ENCODE measurements at places on chromosomes 1 and 21. TPM values are rescaled to one million over a fixed set of nuclear protein-coding genes. Genes with fewer than 3 reads are reported as not detected.

DNA sequence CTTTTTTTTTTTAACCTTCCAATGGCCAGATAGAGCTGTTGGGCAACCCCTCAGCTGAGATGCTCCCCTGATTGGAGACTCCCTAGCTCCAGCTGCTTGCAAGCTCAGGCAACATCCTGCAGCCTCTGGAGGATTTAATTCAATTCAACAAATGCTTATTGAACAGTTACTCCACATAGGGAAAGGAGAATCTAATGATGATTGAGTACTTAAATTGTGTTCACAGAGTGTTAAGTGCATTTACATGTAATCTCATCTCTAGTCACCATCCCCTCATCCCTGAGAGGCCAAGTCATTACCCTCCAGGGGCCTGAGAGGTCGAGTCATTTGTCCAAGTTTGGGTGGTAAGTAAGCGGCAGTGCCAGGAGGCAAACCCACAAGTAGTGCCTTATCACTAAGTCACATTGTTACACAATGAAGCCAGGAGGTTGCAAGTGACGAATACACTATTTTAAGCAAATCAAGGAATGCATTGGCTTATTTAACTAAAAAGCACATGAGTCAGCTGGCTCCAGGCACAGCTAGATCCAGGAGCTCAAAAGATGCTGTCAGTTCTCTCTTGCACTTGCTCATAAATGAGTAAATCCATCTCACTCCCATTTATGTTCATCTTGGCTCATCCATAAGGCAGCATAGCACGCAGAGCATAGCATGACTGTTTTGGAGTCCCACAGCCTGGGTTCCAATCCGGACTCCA, 64.3 kb downstream of the OPTC start:
- peak; percentile 100 for DNase-seq

DNA sequence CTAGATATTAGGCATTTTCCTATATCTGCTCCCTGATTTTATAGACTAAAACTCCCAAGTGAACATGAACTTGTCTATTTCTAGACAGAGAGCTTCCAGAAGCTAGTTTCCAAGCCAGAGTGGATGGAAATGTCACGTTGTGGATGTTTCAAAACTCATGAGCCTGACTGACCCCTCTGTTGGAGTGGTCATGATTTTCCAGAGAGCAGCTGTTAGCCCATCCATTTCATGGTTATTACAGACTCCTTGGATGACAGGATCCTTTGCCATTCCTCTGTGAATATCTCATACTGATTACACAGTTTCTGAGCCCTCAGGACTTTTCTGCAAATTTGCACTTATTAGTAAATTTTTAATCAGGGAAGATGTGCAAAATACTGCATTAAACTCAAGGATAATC, 76.8 kb upstream of the ATF3 start:
- no peak for DNase-seq

GRCh38 chr1:233496993-233497392, 116.9 kb upstream of the KCNK1 start:
- DNase-seq = no peak

- DNase-seq = no peak
These were observed 13.0 kb downstream of the INAVA start for GRCh38 chr1:200907611-200908097.

Gene PCNT
- 8.2 TPM for polyA plus RNA-seq

DNA sequence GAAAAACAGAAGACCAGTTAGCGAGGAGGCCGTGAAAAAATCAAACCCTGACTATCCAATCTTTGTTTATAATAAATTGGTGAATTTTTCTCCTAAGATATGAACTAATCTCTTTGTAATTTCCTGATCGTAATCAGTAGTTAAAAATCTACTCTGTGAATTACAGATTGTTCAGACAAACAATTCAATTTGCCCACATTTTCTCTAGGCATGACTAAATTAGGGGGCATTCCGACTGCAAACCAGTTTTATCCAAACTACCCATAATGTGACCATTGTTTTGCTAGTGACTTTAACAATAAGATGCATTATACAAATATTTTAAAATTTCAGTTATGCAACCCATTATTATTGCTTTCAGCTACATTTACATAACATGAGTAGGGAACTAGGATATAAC, 546.9 kb upstream of the ADAMTS5 start:
- no peak for DNase-seq

DNA sequence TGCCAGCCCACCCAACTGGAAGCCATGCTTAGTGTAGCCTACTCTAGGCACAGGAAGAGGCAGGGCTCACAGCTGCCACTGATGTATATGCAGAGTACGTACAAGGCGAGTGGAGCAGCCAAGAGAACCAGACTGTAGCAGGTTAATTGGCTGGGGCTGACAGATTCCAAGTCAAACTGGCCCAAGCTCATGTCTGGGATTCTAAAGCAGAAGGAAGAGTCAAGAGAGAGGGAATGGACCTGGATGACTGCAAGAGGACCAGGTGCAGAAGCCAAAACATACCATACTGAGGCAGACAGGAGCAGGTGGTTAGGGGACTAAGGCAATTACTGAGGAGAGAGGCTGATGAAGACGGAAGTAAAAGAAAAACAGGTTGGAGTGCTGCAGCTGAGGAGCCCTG, 51.3 kb upstream of the LRRN2 start:
- DNase-seq = no peak

Gene HSPG2
- polyA plus RNA-seq = 45.1 TPM

Gene NPR1
- not detected for polyA plus RNA-seq

Gene INSRR
- polyA plus RNA-seq = not detected
